ENCODE measurements at places on chromosomes 5 and 9.
A peak's percentile ranks its signal among the peaks of the same experiment; 100 is the strongest.

DNA sequence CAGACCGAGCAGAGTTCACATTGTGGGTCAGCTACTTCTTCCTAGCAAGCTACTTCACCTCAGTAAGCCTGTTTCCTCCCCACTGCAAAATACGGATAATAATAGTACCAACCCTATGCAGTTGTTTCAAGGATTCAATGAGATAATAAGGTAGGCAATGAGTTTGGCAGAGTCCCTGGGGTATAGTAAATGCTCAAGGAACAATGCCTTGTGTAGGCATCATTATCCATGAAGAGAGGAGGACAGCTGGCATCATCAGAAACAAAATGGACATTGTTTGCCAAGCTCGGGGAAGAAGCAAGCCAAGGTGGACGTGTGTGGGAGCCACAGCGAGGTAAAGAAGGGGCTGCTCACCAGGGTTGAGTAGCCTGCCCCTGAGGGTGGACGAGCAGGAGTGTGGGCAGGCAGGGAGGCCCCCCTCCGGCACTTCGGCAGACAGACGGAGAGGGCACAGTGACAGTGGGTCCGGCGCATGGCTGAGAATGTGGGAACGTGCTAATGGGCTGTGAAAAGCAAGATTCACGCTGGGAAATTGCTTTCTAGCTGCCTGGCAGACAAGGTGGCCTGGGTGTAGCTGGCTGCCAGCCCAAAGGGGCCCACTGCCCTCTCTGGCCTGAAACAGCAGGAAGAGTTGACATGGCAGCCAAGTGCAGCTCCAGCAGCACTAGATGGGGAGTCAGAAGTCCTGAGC, 10.1 kb downstream of the CAMK2A start:
- peak; percentile 59 for DNase-seq

DNA sequence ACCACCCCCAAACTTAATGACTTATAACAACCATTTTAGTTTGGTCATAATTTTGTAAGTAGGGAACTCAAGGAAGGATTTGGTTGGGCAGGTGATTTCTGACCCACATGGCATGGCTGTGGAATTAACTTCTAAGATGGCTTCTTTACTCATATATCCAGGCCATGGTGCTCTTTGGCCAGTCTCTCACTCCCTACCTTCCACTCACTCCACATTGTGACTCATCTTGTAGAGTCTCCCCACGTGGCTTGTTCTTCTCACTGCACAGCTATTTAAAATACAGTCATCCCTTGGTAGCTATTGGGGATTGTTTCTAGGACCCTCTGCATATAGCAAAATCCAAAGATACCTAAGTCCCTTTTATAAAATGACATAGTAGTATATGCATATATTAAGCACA, 76.6 kb upstream of the MAST4 start:
- DNase-seq = no peak

- no peak for DNase-seq
Observed at GRCh38 chr5:129760636-129761325, 12.9 kb downstream of the MINAR2 start.

DNA sequence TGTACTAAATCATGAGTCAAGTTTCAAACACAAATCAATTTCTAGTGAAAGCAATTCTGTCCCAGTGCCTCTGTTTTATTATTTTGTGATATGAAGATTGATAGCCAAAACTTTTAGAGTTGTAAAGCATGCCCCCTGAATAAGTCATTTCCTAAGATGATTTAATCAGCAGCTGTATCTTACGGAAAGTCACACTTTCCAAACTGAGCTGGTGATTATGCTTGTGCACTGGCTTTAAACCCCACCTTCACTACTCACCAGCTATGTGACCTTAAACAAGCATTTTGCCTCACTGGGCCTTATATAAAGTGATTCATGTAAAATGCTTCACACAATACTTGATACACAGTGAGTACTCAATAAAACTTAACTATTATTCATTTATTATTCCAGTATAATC, 78.1 kb downstream of the EDIL3 start:
- DNase-seq = no peak

DNA sequence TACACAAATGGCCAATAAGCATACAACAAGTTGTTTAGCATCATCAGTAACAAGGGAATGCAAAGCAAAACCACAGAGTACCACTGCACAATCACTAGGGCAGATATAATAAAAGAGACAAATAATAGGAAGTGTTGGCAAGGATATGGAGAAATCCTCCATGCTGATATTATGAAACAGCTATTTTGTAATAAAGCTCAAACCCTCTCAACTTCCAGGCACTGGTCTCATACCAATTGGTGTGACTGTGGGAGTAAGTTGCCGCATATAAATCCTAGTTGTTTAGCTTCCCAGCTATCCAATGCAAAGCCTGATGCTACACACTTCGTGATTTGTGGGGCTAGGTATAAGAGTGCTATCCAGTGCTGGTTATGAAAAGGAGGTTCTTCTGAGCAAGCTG, 88.6 kb downstream of the SMIM23 start:
- no peak for DNase-seq

Measured in COR-L47 (cell line).